Left renal cortex interstitium (tissue), 4 donors: ENCODE measurements at places on chromosomes 4 and X. TPM values are rescaled to one million over a fixed set of nuclear protein-coding genes. Genes with fewer than 3 reads are reported as not detected.

The KCTD8 gene
- 3.9 TPM for polyA plus RNA-seq

The BBS12 gene
- polyA plus RNA-seq, result 15.1 TPM

The MAGEB17 gene
- 0.13 TPM for polyA plus RNA-seq

The UGT2A1 gene
- polyA plus RNA-seq, result not detected

The SPANXB1 gene
- polyA plus RNA-seq, result not detected

The IL2 gene
- not detected for polyA plus RNA-seq

The ZCCHC18 gene
- 6.3 TPM for polyA plus RNA-seq

The TENM3 gene
- 16.2 TPM for polyA plus RNA-seq

The MAGEA12 gene
- not detected for polyA plus RNA-seq

The PROM1 gene
- polyA plus RNA-seq, result 31.4 TPM
